ENCODE measurements at places on chromosomes 16 and 17.
A peak's percentile ranks its signal among the peaks of the same experiment; 100 is the strongest.

DNA sequence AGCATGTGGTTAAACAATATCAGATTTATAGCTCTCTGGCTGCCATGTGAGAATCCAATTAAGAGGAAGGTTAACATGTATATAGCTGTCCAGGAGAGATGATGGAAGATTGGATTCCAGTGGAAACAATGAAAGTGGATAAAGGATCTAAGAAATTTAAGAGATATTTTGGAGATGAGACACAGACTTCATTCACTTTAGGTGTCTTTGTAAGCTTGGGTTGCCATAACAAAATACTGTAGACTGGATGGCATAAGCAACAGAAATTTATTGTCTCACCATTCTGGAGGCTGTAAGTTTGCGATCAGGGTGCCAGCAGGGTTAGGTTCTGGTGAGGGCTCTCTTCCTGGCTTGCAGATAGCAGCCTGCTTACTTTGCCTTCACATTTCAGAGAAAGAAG lies 155.9 kb upstream of the MYOCD start:
- DNase-seq = no peak

GRCh38 chr17:77210331-77210730 lies 69.6 kb downstream of the SEC14L1 start:
- no peak for DNase-seq

DNA sequence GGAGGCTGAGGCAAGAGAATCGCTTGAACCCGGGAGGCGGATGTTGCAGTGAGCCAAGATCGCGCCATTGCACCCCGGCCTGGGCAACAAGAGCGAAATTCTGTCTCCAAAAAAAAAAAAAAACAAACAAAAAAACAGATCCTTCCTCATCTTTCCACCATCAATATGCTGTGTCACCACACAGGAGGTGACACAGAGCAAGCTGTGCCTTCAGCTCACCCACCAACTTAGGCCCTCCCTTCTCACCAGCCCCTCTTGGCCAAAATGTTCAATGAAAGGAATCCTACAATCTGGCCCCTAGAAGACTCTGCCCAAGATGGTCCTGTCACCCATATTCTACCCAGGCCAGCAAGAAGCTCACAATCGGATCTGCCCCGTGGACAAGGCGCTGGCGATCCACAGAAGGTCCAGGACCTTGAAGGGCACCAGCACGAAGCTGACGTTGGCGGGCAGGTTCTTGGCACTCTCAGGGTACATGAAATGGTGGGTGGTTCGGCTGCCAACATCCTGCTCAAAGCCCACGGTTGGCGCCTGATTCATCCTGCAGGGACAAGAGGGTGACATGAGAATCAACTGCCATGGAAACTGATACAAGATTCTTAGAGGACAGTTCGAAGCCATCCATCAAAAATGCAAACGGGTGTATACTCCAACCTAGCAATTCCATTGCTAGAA lies 41.4 kb downstream of the DDX19A start:
- no peak for DNase-seq

GRCh38 chr17:33012522-33013033 lies 20.9 kb downstream of the SPACA3 start:
- no peak for DNase-seq

- no peak for DNase-seq
These were observed 538.5 kb upstream of the CDH11 start for GRCh38 chr16:65660390-65660789.

GRCh38 chr16:84774810-84775209 lies 45.0 kb upstream of the CRISPLD2 start:
- DNase-seq = peak; percentile 35

DNA sequence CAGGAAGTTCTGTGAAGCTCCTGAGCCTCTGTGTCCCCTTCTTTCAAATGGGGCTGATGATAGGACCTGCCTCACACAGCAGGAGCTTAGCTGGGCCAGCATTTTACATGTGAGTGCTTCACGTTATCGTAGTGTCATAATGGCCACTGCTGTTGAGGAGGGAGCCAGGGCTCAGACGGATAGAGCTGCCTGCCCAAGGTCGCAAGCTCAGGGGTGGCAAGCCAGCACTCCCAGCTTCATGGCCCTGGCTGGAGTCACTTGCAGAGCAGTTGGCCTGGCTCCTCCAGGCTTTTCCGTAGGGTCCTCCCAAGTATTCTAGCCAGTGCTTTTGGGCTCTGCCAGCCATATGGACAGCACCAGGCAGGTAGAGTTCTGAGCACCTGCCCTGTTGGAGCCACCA lies 115.1 kb downstream of the SOCS1 start:
- no peak for DNase-seq

DNA sequence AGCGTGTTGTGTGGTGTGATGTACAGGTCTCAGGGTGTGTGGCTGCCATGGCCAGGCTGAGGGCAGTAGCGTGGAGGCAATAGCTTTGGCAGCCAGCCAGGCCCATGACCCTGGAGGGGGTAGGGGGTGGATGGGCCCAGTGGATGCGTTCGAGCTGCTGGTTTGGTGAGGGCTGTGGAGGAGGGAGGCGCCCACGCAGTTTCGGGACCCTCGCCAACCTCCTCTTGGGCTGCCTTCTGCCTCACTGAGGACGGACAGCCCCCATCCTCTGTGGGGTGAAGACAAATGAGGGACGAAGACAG lies 238.6 kb upstream of the GSE1 start:
- DNase-seq = no peak

Data from hypothalamus (tissue), 51 donors.